Amygdala (tissue), 56 donors: ENCODE measurements at places on chromosomes 5 and 9.
A peak's percentile ranks its signal among the peaks of the same experiment; 100 is the strongest.

GRCh38 chr5:30405821-30406220 lies 787.7 kb upstream of the CDH6 start:
- no peak for DNase-seq

DNA sequence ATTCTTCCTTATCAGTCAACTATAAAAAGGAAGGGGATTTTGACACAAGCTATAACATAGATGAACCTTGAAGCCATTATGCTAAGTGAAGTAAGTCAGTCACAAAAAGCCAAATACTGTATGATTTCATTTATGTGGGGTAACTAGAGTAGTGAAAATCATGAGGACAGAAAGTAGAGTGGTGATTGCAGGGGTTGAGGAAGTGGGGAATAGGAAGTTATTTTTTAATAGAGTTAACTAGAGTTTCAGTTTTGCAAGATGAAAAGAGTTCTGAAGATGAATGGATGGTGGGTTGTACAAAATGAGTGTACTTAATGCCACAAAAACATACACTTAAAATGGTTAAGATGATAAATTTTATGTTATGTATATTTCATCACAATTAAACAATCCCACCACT lies 65.4 kb upstream of the FAM174A start:
- no peak for DNase-seq

GRCh38 chr5:140694276-140694675 lies 3.0 kb downstream of the HARS2 start:
- no peak for DNase-seq

DNA sequence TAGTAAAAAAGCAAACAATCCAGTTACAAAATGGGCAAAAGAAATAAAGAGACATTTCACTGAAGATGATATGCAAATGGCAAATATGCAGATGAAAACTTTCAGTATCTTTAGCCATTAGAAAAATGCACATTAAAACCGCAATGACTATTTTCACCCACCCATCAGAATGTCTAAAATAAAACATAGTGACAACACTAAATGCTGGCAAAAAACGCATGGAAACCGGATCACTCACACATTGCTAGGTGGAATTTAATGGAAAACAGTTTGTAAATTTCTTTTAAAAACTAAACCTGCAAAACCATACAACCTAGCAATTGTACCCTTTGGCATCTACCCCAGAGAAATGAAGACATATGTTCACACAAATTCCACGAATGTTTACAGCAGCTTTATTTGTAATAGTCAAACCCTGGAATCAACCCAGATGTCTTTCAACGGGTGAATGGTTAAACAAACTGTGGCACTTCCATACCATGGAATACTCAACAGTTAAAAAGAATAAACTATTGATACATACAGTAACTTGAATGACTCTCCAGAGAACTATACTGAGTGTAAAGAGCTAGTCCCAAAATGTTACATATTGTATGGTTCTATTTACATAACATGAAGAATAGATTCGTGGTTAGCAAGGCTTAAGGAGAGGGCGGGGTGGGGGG lies 17.2 kb upstream of the PAM start:
- no peak for DNase-seq

DNA sequence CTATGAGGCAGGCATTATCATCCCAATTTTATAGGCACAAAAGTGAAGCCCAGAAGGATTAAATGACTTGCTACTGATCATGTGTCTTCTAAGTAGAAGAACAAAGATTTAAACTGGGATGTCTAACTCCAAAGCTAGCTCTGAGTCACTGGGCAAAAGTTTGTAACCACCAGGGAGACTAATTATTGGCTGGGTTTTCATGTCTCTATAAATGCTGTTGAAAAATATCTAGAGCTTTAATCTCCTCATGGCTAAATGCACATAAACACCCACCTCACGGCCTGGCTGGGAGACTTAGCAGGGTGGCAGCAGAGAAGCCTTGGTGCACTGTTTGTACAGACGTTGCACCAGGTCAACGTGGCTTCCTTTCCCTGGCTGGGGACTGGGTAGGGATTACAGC lies 144.6 kb downstream of the MELK start:
- DNase-seq, result no peak

- DNase-seq, result no peak
Measured at GRCh38 chr5:129670957-129671500, 76.9 kb upstream of the MINAR2 start.

GRCh38 chr9:7394002-7394774 lies 405.4 kb downstream of the DMAC1 start:
- DNase-seq, result peak; percentile 31

GRCh38 chr5:167608390-167609272 lies 682.8 kb upstream of the WWC1 start:
- DNase-seq, result no peak

DNA sequence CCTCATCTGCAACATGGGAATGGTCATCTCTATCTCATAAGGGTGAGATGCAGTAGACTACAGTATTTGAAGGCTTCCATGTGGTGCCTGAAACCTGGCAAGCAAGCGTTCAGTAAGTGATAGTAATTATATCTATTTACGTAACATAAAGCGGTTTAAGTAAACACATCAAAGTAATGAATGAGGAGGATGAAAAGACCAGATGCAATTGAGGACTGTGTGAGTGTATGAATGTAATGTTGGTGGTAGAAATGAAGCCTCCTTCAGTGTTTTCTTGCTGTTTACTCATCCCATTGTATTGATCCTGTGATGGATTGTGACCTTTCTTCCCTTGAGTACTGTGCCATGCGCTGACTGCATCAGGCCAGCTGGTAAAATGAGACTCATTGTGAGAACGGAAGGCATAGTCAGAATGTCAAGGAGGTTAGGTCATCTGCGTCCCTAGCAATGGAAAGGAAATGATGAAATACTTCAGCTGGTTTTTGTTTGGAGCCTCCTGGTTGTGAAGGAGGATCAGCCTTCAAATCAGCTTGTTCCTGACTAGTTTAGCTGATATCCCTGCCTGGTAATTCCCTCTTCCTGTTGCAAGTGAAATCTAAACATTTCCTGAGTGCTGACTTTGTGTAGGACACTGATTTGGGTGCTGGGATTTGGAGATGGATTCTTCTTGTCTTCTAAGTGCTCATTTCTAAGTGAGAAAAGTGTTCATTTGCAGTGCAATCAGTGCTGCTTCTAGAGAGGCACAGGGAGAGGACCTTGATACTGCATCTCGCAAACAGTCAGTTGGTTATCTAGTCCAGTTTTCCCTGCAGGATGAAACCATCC lies 35.6 kb downstream of the TNFSF8 start:
- no peak for DNase-seq

DNA sequence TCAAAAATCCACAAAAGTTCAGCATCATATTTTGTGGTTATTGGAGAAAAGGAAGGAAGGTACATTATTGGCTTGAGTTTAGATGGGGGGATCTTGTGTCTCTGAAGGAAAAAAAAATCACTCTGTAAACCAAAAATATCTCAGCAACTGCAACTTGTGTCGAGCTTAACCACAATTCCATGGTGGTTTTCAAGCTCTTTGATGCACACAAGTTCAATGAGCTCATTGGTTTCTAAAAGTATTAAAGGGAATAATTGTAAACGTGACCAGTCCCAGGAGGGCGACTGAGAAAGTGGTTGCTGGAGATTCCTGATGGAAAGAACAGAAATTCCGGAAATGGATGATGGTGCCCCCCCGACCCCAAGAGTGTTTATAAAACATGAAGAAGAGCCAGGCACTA lies 173.8 kb downstream of the PSAT1 start:
- DNase-seq, result no peak

GRCh38 chr5:132476876-132477781 lies 13.4 kb downstream of the IRF1 start:
- DNase-seq, result no peak

DNA sequence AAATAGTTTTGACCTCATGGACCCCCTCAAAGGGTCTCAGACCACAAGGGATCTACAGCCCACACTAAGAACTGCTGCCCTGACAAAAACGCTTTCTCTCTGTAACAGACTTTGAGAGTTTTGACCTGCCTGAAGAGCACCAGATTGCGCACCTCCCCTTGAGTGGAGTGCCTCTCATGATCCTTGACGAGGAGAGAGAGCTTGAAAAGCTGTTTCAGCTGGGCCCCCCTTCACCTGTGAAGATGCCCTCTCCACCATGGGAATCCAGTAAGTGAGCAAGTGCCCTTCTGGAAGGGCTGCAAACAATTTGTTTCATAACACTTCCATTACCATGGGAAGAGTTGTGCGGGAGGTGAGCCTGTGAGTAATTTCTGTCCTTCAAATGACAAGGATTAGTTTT lies 6.0 kb downstream of the PTTG1 start:
- DNase-seq, result no peak

- DNase-seq, result no peak
Measured at GRCh38 chr5:40653221-40654022, 26.3 kb upstream of the PTGER4 start.

DNA sequence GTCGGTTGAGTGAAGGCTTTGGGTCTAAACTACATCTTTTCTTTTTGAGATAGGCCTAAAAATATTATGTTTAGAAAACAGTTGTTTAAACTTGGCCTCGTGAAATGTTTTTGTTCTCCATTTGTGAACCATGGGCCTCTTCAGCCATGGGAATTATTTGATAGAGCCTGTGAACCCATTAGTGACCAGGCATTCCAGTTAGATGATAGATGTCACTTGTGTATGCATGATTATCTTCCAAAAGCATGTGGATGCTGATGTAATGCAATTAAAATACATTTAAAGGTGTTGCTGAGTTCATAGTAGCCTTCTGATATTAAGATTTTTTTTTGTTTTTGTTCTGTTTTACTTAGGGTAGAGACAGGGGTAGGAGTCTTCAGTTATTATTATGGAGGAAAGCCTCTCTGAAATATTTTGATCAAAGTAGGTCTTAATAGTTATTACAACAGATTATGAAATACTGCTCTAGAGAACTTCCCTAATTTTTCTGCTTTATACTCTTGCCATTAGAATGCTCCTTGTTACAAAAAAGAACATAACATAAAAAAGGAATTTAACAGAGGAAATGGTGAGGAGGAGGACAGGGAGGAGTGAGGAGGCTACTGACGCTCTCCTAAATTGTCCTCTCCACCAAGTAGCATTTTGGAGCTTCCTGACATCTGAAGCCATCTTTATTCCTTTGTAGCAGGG lies 32.9 kb downstream of the CPEB4 start:
- DNase-seq, result no peak

GRCh38 chr5:98503616-98504015 lies 269.8 kb upstream of the RGMB start:
- DNase-seq, result no peak

GRCh38 chr5:66661149-66661548 lies 65.0 kb downstream of the MAST4 start:
- DNase-seq, result peak; percentile 43

- no peak for DNase-seq
Measured at GRCh38 chr9:38176251-38176650, 107.2 kb upstream of the SHB start.

- no peak for DNase-seq
Measured at GRCh38 chr9:122334916-122335315, 35.9 kb upstream of the PTGS1 start.

DNA sequence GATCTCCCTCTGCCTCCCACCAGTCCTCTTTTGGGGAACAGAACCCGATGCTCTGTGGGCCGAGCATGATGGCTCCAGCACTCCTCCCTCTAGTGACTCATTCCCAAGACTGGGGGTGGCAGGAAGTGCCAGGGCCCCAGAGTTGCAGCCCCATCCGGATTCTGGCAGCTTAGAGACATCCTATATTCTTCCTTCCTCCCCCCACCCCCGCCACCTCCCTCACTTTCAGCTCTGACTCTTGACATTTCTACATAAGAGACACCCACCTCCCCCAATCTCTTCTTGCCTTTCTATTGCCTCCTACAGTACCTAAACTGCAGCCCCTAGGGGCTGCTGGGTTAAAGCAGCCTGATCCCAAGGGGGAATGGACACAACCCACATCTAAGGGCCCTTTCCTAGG lies 47.1 kb upstream of the MATR3 start:
- no peak for DNase-seq

DNA sequence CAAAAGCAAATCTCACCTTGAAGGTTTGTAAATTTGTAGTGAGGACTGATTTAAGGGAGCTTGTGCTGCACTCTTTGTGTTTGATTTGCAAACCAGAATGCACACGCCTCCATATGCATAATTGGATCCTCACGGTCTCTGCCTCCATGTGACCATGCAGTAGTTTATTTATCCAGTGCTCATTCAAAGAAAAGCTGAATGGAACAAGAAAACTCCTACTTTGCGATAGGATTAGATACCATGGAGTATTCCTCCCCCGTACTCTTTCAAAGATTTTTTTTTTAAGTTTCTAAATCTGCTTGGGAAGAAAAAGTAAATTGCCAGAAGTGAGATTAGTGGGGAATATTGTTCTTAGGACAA lies 290.4 kb upstream of the TUT7 start:
- no peak for DNase-seq

GRCh38 chr5:39169081-39169480 lies 50.3 kb downstream of the FYB1 start:
- no peak for DNase-seq

GRCh38 chr5:147509041-147509709 lies 693 bp downstream of the DPYSL3 start:
- DNase-seq, result no peak

DNA sequence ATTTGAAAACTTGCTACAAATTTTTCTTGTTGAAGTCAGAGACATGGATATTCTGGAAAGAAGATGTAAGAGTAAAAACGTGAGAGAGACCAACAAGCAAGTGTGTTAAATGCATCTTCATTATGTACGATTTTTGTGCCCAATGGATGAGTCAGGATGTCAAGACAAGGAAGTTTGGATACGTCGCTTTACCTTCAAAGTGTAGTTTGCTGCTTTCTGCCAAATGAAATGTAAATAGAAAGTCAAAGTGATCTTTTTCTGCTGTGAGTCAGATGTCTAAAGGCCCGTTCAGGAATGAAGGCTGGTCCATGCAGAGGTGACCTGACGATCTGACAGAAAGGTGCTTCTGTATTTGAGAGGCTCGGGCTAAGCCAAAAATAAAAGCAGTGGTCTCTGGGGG lies 273.1 kb upstream of the PIK3R1 start:
- no peak for DNase-seq

GRCh38 chr9:92180669-92181181 lies 65.5 kb upstream of the SPTLC1 start:
- peak; percentile 50 for DNase-seq

DNA sequence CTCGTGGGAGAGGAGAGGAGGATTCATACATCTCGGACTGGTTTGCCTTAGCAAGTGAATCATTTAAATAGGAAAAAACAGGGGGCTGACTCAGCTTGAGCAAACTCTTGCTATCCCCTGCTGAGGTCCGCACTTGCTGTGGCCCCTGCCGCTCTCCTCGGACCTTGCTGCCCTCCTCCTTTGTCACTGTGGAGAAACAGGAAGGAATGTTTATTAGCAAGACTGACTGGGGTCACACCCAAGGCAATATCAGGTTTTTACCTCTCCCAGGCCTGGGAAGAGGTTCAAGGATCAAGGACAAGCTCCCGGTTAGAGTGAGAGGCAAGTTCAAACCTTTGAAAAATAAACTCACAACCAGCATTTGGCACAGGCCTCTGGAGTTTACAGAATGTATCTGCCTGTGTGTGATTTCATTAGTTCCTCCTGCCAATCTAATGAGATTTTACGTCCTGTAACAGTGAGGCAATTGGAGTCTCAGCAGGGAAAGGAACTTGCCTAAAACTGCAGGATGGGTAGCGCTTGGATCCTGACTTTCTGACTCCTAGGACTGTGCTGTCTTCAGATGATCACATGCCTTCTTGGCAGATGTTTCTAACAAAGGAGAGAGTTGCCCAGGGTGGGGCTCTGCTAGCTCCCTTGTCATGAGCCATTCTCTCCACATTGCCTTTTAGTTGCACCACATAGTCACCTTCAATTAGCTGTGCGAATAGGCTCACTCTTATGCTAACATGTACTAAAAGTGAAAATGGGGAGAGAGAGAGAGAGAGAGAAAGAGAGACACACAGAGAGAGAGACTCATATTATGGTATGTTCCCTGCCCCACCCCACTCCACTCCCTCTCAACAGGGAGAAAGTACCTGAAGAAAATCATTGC lies 108.6 kb upstream of the CDKN2B start:
- DNase-seq, result no peak

- DNase-seq, result no peak
Measured at GRCh38 chr9:122418016-122418415, 47.2 kb downstream of the PTGS1 start.
